ENCODE measurements at places on chromosomes 11 and 22.

- no peak for DNase-seq
Observed at GRCh38 chr11:34653031-34653430, 32.1 kb downstream of the EHF start.

GRCh38 chr11:133697161-133697560, 148.2 kb downstream of the SPATA19 start:
- no peak for DNase-seq

DNA sequence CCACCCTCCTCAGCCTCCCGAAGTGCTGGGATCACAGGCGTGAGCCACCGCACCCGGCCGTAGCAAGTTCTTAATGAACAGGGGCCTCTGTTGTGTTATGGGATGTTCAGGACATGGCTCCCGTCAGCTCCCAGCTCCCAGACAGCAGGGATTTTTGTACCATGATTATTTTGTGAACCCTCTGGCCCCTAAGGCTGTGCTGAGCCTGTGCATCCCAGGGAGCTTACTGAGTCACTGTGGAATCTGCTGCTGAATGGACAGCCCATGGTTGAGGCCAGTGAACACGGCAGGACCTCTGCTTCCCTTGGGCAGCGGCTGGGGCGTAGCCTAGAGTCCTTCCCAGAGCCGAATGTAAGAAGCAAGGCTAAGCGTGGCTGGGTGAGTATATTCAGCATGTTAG, 245.2 kb downstream of the NTM start:
- DNase-seq: no peak

- no peak for DNase-seq
Observed at GRCh38 chr11:117700551-117700950, 96.5 kb downstream of the DSCAML1 start.

DNA sequence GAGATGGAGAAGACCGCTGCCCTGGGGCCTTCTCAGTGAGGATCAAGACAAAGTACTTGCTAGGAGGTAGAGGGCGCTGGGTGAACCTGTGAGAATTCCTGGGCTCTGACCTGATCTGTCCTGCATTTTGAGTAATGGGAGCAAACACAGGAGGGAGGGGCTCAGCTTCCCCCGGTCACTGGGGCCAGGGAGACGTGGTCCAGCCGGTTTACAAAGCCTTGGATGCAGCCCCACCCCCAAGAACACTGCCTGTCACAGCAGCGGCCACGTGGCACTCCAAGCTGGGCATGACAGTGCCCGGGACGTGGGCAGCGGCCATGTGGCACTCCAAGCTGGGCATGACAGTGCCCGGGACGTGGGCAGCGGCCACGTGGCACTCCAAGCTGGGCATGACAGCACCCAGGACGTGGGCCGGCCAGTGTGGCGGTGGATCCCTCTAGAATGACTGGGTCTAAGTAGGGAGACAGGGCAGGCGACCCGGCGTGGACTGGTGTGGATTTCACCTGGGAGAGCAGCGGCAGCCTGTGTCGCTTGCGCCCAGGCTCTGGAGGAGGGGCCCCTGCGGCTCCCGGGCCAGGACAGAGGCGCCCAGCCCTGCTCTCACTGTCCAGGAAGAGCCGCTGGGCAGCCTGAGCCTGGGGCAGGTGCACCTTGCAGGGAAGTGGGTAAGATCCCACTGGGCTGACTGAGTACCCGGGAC, 2.5 kb upstream of the TTLL8 start:
- DNase-seq: no peak

DNA sequence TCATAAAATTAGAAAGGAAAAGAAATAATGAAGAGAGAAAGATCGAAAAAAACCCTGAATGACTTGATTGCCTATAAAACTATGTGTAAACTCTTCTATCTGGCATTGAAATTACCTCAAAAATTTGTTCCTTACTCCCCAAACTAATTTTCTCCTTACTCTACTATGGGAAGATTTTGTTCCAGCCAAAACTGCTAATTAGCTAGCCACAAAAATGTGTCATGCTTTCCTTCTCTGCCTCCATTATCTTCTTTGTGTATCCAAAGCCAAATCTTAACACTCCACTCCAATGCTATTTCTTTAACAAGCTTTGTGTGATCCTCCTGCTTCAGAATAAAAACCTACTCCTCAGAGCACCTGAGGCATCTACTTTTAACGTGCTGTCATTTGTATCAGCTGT, 831.2 kb downstream of the METTL15 start:
- DNase-seq: no peak

DNA sequence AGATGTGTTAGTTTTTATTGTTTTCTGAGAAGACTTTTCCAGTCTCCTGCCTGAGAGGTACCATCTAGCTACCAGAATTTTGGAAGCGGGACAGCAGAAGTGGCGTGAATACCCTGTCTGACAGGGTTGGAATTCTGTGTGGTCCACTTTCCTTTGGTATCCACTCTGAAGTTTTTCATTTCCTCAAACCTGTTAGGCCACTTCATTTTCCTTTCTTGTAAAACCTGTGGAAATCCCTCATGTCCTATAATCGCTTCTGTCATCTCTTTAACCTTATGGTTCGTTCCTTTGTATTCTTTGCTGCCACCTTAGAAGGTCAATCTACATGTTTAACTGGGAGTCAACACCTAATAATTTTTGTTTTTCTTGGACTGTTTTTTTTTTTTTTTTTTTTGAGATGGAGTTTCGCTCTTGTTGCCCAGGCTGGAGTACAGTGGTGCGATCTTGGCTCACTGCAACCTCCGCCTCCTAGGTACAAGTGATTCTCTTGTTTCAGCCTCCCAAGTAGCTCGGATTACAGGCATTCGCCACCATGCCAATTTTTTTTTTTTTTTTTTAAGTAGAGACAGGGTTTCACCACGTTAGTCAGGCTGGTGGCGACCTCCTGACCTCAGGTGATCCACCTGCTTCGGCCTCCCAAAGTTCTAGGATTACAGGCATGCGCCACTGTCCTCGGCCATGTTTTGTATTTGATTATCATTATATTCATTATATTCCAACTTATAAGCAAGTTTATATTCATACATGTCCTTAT, 7.1 kb downstream of the SFI1 start:
- no peak for DNase-seq

DNA sequence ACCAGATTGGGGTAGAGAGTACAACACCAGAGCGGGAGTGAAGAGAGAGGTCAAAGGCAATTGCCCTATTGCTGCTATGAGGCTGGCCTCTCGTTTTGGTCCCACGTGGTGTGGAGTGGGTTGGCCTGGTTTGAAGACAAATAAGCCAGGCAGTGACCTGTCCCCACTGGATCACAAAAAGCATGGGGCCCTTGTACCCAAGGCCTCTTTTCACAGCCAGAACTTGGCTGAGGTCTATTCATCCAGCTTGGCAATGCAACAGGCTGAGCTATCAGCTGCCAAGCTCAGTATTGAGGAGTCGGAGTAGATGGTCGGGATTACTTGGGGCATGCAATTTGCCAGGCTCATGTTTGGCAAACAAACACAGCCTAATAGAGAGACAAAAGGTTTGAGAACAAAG, 19.2 kb upstream of the GALNT18 start:
- DNase-seq: no peak

- no peak for DNase-seq
Observed at GRCh38 chr11:2697866-2698265, 1.9 kb downstream of the KCNQ1OT1 start.

DNA sequence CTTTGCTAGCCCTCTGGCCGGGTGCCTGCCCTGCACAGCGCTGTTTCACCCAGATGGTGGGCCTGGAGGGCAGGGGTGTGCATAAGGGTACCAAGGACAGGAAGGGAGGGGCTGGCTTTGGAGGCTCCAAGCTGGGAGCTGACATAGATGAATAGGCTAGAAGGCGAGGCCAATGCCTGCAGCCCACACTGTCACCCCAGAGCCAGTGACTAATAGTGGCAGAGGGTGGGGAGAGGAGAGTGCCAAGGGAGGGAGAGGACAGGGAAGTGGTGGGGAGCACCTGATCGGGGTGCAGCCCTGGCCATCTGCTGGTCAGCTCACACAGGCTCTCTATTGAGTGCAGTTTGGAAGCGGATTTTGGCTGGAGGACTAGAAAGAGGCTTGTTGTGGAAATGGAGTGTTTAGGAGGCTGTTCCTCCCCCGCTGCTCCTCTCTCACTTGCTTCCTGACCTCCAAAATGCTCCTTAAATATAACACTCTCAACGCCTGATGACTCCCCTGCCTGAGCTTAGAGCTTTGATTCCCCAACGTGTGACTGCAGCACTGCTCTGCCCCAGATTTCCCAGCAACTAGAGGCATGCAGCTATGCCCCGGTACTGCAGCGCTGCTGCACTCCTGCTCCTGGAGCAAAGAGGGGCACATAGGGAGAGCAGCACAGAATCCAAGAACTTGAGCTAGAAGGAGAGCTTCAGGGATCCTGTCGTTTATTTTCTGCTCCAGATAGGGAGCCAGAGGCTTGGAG, 89.2 kb downstream of the GRAMD1B start:
- DNase-seq: no peak

DNA sequence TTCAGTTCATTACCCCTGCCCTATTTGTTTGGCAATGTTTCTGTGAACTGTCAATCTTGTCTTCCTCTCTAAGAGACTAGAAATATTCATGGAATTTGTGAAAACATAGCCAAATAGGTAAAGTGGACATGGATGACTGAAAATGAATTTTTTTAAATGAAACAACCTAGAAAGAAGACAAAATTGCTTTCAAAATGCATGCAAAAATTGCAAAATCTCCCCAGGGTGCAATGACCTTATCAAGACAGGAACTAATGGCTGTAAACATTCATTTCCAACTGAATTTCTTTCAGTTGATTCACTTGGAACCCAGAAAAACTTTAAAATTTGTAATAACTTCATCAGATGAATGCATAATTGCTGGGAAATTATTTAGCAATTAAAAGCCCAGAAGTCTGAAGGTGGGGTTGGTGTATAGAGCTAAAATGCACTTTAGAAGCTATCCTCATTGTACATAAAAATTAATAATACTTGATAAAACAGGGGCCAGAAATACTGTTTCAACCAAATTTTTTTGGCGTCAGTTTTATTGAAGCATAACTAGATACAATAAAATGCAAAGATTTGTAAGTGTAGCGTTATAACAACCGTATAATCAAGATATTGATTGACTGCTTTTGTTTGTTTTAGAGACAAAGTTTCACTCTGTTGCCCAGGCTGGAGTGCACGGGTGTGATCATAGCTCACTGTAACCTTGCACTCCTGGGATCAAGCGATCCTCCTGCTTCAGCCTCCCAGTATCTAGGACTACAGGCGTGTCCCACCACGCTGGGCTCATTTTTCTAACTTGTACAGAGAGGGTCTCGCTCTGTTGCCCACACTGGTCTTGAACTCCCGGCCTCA, 27.6 kb upstream of the SLC35C1 start:
- DNase-seq: no peak

- DNase-seq: no peak
Observed at GRCh38 chr11:103842795-103843194, 193.6 kb upstream of the DDI1 start.

- peak; percentile 69 for DNase-seq
Observed at GRCh38 chr11:66363805-66364535, 7.6 kb downstream of the SLC29A2 start.

- DNase-seq: no peak
Observed at GRCh38 chr11:71136095-71136845, 116.1 kb downstream of the SHANK2 start.

DNA sequence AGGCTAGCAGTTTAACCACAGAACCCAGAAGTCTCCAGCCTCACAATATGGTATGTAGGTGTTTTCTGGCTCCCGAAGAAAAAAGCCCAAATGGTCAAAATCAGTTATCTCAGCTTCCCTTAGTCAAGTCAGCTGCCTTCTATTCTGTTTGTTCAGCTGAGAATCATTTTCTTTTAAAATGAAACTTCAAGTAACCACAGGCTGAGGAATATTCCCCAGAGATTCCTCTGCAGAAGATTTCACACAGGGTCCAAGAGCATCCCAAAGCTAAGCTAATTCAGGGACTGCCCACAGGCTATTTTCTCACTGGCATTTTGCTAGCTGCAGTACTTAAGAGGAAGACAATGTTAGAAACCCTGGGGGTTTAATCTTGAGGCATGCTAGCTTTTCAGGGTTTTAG, 977.0 kb upstream of the CHORDC1 start:
- DNase-seq: no peak

DNA sequence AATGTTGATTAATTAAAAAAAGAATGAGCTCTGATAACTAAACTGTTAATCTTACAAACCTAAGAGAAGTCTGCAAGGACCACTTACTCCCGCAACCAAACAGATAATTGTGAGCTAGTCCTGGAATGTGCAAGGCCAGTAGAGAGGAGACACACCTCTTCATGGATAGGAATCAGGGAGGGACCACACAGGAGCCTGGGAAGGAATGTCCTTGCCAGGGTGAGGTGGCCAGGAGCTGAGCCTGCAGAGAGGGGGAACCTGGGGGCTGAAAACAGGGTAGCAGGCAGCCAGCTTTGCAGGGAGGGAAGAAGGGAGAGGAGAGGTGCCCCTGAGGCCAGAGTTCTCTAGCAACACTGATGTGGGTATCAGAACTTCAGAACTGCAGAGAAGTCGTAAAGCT, 9.4 kb upstream of the NLRP10 start:
- DNase-seq: no peak

DNA sequence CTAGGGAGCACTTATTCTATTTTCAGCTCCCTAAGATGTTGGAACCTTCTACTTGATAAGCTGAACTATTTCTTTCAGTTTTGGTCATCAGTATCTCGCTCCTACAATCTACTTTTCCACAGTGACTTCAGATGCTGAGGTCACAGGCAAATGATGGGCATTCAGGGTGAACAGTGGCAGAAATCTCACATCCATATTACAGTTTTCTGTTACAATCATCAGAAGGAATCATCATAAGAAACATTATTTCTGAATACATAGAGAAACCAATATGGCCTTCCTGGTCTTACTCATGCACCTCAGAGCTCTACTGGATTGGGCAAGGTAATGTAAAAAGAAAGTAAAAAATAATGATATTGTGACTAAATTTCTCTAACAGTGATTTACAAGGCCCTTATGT, 39.4 kb upstream of the DDI1 start:
- DNase-seq: no peak

GRCh38 chr11:109971184-109971523, 122.0 kb upstream of the ZC3H12C start:
- no peak for DNase-seq

GRCh38 chr11:110251836-110252235, 44.6 kb downstream of the RDX start:
- no peak for DNase-seq

GRCh38 chr11:31106326-31106725, 263.2 kb downstream of the DCDC1 start:
- no peak for DNase-seq

- DNase-seq: no peak
Observed at GRCh38 chr11:1696608-1697570, at the start of gene KRTAP5-6. Gene KRTAP5-6, plus strand, starts transcription at chr11:1697195. Its CDS starts 51 bp downstream, at chr11:1697246.

DNA sequence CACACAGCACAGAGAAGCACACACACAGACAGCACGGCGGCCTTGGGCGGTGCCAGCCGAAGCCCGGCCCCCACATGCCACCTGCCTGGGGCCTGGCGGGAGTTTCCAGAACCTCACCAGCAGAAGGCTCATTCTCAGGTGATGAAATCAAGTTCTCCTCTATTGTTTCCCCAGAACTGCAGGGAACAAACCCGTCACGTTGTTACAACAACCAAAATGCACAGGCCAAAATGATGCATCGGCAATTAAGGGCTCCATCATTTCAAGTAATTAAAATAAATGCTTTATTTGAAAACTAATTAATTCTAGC, 30.8 kb downstream of the GNB1L start:
- DNase-seq: no peak
